ENCODE measurements at places on chromosomes 1 and 21. TPM values are rescaled to one million over a fixed set of nuclear protein-coding genes. Genes with fewer than 3 reads are reported as not detected.

GRCh38 chr1:10794724-10795275 is 1.6 kb downstream of the CASZ1 start:
- peaks cover 47% of the 10 kb centered on the region for H3K27me3 ChIP-seq
- H3K4me1 ChIP-seq, result peaks cover 26% of the 10 kb centered on the region
- H3K27ac ChIP-seq, result no peak overlapping the region
- H3K4me3 ChIP-seq, result peak overlapping the region; percentile 71
- peak; percentile 57 for DNase-seq

Gene EXO1
- total RNA-seq, result 31.7 TPM

DNA sequence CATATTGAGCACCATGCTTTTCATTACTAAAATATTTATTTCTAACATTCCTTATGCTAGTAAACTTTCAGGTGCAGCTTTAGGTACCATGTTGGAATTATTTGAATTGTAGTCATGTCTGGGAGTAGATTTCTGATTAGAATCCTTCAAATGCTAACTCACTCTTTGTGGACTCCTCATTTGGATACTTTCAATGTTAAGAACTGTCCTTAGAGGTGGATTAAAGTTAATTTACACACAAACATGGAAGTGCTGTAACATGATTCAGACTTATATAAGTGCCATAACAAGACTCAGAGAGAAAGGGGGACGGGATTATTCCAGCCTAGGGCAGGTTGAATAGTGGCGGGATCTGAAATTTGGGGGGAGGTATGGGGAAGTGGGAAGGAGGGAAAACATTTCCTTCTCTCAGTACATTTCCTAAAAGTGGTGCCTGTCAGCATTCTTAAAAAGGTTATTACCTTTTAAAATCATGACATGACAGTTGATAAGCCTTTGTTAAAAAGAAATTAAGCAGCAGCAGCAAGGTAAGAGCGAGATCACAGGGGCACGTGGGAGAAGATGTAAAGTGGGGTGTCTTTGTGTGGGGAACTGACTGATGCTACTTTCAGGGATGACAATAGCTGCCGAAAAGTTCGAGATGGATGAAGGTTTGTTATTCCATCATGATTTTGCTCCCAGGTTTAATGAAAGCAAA is 44.4 kb downstream of the HHAT start:
- H3K4me3 ChIP-seq, result peak overlapping the region; percentile 52
- H3K36me3 ChIP-seq, result no peaks in the 10 kb centered on the region
- peaks cover 54% of the 10 kb centered on the region for H3K27me3 ChIP-seq

DNA sequence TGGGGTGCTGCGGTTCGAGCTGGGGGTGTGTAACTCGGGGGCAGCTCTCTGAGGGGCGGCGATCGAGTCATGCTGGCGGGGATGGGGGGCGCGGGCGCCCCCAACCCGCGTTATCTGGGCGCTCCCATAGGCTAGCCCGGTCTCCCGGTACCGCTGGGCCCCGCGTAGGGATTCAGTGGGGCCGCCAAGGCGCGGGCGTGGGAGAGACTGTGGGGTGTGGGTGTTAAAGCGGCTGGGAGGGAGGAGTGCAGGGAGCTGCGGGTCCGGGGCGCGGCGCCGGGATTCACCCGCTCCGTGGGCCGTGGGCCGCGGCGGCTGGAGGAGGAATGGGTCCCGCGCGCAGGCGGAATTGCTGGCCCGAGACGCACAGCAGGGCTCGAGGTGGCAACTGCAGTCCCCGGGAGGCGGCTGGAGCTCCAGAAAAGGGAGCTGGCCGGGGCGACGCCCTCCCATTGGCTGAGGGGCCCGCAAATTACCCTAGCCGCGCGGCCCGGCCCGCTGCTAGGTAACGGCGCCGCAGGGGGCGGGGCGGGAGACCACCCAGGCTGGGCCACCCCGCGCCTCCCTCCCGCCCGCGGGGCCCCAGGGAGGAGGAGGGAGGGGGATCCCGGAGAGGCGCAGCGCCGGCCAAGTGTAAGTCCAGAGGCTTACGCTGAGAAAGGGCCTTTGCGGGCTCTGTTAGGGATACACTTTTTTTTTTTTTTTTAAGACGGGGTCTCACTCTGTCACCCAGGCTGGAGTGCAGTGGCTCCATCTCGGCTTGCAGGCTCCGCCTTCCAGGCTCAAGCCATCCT is at the start of gene PTCH2:
PTCH2 (minus strand) TSS at position 392 of the 794 bp plus-strand sequence; CDS start at position 71, 321 bp downstream.
- H3K4me3 ChIP-seq, result peak within 1 kb of the TSS; percentile 67
- H3K27ac ChIP-seq, result no peak within 1 kb of the TSS
- peaks cover 29% of the 10 kb centered on the region for H3K27me3 ChIP-seq
- H3K4me1 ChIP-seq, result peaks cover 4% of the 10 kb centered on the region

Gene MLLT11
- 12.7 TPM for total RNA-seq

GRCh38 chr1:221117548-221117951 is 238.3 kb downstream of the HLX start:
- no peak overlapping the region for H3K27ac ChIP-seq
- H3K4me1 ChIP-seq, result 0 out of 2 replicates have a peak, but pooled peaks cover 4% of the 10 kb centered on the region
- DNase-seq, result no peak
- no peak overlapping the region for H3K4me3 ChIP-seq
- H3K36me3 ChIP-seq, result peaks cover 3% of the 10 kb centered on the region

DNA sequence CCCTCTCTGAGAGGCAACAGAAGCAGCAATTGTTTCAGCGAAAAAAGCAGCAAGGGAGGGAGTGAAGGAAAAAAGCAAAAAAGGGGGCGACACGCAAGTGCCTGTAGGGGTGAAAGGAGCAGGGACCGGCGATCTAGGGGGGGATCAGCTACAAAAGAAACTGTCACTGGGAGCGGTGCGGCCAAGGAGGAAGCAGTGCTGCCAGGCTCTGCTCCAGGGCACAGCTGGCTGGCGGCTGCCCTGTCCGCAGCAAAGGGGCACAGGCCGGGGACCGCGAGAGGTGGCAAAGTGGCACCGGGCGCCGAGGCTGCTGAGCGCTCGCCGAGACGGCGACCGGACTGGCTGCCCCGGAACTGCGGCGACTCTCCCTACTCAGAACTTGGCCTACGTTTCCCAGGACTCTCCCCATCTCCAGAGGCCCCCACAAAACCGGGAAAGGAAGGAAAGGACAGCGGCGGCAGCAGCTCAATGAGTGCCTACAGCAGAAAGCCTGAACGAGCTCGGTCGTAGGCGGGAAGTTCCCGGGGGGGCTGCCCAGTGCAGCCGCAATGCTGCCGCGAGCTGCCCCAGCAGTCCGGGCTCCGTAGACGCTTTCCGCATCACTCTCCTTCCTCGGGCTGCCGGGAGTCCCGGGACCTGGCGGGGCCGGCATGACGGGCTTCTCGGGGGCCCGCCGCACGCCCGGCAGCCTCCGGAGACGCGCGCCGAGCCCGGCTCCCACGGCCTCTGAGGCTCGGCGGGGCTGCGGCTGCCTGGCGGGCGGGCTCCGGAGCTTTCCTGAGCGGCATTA is 1.0 kb upstream of the CDKN2C start:
- no peaks in the 10 kb centered on the region for H3K36me3 ChIP-seq
- H3K4me1 ChIP-seq, result peaks cover 18% of the 10 kb centered on the region
- H3K27ac ChIP-seq, result no peak overlapping the region
- peak; percentile 44 for DNase-seq

DNA sequence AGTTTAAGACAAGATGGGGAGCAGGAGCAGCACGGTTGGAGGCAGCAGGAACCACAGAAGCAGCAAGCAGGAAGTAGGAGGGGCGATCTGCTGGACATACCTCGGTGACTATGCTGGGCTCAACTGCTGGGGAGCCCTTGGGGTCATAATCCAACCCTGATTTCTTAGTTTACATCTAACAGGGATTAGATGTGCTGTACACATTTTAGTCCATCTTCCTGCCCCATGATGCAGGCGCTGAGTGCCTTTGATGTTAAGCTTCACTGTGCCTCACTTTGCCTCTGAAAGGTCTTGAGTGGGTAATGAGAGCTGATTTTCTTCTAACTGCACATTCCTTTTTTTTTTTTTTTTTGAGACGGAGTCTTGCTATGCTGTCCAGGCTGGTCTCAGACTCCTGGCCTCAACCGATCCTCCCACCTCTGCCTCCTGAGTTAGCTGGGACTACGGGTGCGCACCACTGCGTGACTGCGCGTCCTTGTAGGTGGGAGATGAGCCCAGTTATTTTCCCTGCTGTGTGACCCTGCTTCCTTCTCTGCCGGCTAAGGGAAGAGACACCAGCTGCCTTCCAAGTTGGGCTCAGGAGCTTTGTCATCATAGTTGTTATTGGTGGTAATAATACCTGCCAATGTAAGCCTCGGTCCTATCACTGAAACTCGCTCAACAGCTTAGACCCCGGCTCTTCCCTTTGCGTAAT is 1.1 kb upstream of the RCAN3 start:
- H3K4me3 ChIP-seq, result peak overlapping the region; percentile 78
- H3K36me3 ChIP-seq, result no peaks in the 10 kb centered on the region
- peaks cover 42% of the 10 kb centered on the region for H3K4me1 ChIP-seq

- peaks cover 16% of the 10 kb centered on the region for H3K4me1 ChIP-seq
- H3K27ac ChIP-seq, result peak overlapping the region; percentile 47
- no peaks in the 10 kb centered on the region for H3K27me3 ChIP-seq
- peak overlapping the region; percentile 12 for H3K4me3 ChIP-seq
- no peaks in the 10 kb centered on the region for H3K36me3 ChIP-seq
These were observed 633.2 kb upstream of the NEGR1 start for GRCh38 chr1:72915581-72915980.

- H3K27me3 ChIP-seq, result no peaks in the 10 kb centered on the region
- H3K4me3 ChIP-seq, result no peak overlapping the region
- H3K27ac ChIP-seq, result no peak overlapping the region
- peaks cover 6% of the 10 kb centered on the region for H3K4me1 ChIP-seq
- DNase-seq, result no peak
These were observed 62.3 kb downstream of the EIF4G3 start for GRCh38 chr1:21114431-21114830.

DNA sequence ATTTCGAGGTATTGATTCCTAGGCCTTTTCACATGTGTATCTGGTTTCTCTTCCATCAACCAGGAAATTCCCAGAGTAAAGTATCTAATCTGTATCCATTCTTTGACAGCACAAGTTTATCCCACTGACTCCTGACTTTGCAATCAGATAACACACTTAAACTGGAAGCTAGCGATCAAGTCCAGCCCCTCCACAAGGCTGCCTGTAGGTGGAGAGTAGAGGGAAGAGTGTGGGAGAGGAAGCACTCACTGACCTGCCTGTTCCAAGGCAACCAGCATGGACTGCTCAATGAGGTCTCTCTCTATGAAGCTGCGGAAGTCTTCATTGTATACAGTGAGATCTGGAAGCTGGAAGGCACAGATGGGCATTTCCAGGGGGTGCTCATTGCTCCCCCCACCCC is 30.4 kb upstream of the MTMR11 start:
- no peaks in the 10 kb centered on the region for H3K4me1 ChIP-seq
- no peak for DNase-seq
- no peak overlapping the region for H3K27ac ChIP-seq
- peaks cover 43% of the 10 kb centered on the region for H3K36me3 ChIP-seq

Gene CR1L
- 12.5 TPM for total RNA-seq

DNA sequence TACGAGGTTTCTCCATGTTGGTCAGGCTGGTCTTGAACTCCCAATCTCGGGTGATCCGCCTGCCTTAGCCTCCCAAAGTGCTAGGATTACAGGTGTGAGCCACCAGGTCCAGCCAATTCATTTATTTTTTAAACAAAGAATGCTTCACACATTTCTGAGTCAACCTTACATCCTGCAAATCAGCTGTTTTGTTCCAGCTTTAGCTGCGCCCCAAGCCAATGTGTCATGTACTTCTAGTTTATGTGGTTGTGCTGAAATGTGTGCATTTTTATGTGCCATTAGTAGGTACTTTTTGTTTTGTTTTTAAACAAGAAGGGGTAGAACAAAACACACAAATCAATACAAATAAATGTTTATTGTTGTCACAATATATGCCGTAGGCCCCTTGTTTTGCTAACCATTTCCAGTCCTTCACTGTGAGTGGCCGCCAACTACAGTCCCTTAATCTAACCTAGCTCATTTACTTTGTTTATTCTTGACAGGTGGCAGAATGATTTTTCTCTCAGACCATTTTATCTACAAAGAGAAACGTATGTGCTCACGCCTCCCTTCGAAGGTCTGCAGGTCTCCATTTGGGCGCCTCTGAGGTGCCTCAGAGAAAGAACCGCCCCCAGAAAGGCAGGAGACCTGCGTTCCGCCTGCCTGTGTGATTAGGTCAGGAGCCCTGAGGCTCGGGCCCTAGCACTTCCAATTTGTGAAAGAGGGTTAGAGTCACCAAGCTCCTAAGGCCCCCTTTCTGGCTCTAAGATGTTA is 2.8 kb upstream of the CASQ2 start:
- DNase-seq, result peak; percentile 45
- no peak overlapping the region for H3K27ac ChIP-seq
- peaks cover 7% of the 10 kb centered on the region for H3K4me1 ChIP-seq
- H3K27me3 ChIP-seq, result no peaks in the 10 kb centered on the region
- peak overlapping the region; percentile 29 for H3K4me3 ChIP-seq
- no peaks in the 10 kb centered on the region for H3K36me3 ChIP-seq
